Endothelial cell of umbilical vein (primary cell): ENCODE measurements at places on chromosomes 1 and 21. TPM values are rescaled to one million over a fixed set of nuclear protein-coding genes. Genes with fewer than 3 reads are reported as not detected.

DNA sequence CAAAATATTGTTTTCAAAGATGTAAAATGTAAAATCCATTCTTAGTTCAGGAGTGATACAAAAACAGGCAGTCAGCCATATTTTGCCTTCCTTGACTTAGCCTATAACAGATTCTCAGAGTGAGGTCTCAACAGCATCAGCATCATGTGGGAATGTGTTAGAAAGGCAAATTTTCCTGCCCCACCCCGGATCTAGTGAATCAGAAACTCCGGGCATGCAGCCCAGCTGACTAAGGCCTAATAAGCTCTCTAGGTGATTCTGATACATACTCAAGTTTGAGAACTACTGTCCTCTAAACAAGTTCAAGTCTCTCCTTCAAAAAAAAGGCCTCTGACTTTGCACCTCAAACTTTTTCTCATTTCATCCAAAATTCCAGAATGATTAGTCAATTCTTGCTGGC is 46.9 kb upstream of the PRRC2C start:
- DNase-seq, result peak; percentile 81

DNA sequence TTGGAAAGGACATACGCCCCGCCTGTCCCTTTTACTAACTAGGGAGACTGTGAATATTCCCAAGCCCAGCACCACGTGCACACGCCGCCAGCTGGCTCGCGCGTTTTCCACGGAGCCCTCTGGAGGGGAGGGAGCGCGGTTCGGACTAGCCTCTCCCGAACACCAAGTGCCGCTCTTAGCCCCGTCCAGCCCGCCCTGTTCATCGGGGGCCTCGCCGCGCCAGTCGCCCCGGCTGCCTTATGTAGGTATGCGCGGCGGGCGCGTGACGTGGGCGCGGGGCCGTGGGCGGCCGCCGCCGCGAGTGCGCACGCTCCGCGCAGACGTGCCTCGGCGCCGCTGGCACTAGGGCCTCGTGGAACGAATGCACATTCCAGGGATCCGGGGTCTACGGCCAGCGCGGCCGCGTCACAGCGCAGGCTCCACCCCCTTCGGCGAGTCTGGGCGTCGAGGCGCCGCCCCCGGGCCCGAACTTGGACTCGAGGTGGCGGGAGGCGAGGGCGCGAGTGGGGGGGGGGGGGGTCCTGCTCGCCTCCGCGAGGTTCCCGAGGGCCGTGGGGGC is 767 bp upstream of the IRF2BP2 start:
- peak; percentile 95 for DNase-seq

TFF3 gene
- 0.93 and 1.9 TPM in 2 replicates for total RNA-seq

LIPI gene
- total RNA-seq, result not detected in 2 replicates

- peak; percentile 79 for DNase-seq
Observed at GRCh38 chr1:58896246-58897183, 112.7 kb upstream of the JUN start.

- no peak for DNase-seq
Observed at GRCh38 chr1:164678136-164678700, 119.2 kb downstream of the PBX1 start.

RPL5 gene
- total RNA-seq, result 1,109 and 1,117 TPM in 2 replicates

DNA sequence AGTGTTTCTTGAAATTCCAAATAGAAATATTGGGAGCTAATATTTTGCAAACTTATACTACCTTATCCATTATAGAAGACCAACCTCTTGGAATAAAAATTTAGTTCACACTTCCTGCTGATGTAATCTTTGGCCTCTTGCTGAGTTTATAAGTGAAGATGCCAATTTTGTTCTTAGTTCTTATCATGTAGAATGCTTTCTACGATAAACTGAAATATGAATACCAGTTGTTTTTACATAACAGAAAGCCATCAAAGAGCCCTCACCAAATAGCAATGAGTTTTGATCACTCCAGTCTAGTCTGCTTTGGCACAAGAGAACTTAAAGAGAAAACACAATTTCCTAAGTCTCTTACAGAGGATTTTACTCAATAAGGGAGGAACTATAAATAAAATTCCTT is 89.5 kb downstream of the DENND1B start:
- DNase-seq, result no peak

B3GALT2 gene
- total RNA-seq, result not detected in 2 replicates

DNA sequence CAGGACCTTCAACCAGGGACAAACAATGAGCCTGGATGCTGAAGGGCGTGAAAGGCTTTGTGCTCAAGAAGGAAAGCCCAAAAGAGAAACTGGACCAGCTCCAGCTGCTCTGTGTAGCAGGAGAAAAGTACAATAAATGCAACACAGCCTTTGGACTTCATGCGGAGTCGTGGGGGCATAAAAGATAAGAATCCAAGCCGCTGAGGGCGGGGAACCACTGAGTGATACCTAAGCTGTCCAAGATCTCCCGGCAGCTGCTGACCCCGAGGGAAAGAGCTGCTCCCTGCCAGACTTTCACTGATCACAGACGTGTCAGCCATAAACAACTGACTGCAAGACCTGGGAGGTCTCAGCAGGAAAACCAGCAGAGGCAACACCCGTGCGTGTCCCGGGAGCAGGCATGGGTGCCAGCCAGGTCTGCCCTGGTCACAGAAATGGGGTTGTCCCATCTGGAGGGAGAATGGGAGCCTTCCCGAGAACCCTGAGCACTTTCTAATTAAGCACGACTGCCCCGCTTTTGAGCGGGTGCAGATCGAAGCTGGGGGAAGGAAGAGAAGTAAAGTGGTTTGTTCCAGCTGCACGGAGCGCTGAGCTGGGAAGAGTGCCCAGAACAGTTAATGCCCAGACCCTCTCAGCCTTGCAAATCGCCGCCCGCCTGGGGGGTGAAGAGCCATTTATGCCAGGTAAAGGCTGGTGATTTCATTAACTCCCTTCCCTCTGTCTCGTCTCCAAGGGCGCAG is 68.3 kb upstream of the TARDBP start:
- DNase-seq, result peak; percentile 55

GRCh38 chr1:101238681-101239094 is 1.9 kb downstream of the S1PR1 start:
- peak; percentile 94 for DNase-seq

DNA sequence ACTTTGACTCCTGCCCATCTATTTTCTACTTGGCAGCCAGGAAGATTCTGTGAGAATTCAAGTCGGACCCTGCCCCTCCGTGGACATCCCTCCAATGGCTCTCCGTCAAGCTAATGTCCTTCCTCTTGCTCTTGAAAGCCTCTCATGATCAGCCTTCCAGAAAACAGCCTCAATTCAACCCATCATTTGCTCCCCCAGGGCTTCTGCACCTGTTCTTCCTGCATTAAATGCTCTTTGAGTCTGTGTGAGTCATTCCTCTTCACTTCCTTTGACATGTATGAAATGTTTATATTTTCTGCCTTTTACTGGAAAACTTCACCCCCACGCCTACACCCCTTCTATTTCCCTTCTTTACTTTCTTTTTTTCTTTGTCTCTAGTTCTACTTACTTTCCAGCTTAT is 734.1 kb upstream of the ZP4 start:
- DNase-seq, result no peak

CPLANE2 gene
- total RNA-seq, result 3.7 and 3.9 TPM in 2 replicates

DNA sequence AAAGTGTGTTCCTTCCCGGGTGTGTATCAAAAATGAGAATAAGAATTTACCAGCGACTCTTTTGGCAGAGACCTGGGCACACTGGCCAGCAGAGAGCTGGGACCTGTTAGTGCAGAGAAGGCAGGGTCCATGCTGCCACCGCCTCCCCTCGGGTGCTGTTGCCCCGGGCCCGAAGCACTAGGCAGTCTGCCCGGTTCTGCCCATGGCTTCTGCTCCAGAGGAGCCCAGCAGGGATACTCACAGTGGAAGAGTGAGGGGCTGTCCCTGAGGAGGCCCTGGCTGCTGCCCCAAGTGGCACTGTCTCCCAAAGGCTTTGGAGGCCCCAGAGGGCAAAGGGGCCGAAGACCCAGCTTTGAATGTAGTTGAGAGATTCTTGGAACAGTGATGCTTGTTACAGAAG is 80.5 kb downstream of the MIS18A start:
- DNase-seq, result no peak

- peak; percentile 79 for DNase-seq
Observed at GRCh38 chr1:243325305-243325890, 69.6 kb downstream of the SDCCAG8 start.

LMOD1 gene
- total RNA-seq, result 0.12 and 0.33 TPM in 2 replicates

KCNE2 gene
- not detected in 2 replicates for total RNA-seq

- no peak for DNase-seq
Observed at GRCh38 chr1:151277249-151277648, 4.8 kb upstream of the ZNF687 start.

GRCh38 chr1:161079436-161080110 is 9.8 kb downstream of the NECTIN4 start:
- DNase-seq, result no peak

LCE1F gene
- total RNA-seq, result not detected in 2 replicates

- DNase-seq, result peak; percentile 90
Observed at GRCh38 chr1:39381839-39382238, 109.6 kb upstream of the BMP8A start.
